Activated naive CD4-positive, alpha-beta T cell treated with anti-CD3 and anti-CD28 coated beads, Interleukin-2, amount 50 U/mL, for 16 hours (primary cell): ENCODE measurements at places on chromosomes 3 and 15.
A peak's percentile ranks its signal among the peaks of the same experiment; 100 is the strongest.

GRCh38 chr15:57460208-57460816, 84.0 kb downstream of the CGNL1 start:
- DNase-seq, result no peak

DNA sequence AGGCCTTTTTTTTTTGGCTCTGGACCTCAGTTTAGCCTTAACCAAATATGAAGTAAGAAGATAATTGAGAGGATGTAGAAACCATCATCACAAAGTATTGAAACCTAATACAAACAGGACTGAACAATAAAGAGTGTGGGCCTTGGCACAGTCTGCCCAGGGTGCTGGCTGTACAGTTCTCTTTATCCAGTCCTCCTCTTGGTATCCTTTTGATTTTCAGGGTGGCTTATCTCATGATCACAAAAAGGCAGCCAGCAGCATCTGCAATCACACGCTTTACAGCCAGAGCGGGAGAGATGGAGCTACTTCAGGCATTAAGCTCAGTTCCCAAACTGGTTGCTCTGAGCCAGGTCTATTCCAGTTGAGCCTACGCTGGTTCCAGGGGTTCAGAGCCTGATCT, 239.7 kb downstream of the RPLP1 start:
- no peak for DNase-seq

DNA sequence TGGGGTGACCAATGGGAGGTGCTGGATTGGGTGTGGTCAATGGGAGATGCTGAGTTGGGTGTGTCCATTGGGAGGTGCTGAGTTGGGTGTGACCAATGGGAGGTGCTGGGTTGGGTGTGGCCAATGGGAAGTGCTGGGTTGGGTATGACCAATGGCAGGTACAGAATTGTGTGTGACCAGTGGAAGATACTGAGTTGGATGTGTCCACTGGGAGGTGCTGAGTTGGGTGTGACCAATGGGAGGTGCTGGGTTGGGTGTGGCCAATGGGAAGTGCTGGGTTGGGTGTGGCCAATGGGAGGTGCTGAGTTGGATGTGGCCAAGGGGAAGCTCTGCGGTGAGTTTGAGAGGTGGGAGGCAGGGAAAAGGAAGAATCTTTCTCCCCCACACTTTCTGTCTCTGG, 250.0 kb upstream of the PROK2 start:
- no peak for DNase-seq

- no peak for DNase-seq
Measured at GRCh38 chr15:34809186-34809585, 13.8 kb upstream of the ACTC1 start.

GRCh38 chr3:183178833-183179549, 16.5 kb upstream of the LAMP3 start:
- DNase-seq, result peak; percentile 48

DNA sequence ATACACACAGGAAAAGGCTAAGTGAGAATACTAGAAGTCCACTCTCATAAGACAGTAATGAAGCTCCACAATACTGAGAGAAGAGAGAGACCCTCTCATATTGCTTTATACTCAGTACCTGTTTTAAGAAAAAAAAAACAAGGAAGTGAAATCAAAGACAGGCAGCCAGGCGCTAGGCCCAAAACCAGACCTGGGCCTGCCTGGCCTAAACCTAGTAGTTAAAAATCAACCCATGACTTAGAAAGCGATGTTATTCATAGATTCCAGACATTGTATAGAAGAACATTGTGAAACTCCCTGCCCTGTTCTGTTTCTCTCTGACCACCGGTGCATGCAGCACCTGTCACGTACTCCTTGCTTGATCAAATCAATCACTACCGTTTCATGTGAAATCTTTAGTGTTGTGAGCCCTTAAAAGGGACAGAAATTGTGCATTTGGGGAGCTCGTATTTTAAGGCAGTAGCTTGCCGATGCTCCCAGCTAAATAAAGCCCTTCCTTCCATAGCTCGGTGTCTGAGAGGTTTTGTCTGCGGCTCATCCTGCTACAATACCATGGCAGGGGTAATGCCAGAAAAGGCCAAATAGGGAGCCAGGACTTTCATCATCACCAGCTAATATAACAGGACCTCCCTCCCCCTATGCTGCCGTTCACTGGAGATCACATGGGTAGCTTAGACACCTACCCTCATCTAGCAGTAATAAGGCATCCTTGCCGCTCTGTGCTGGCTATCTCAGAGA, 1294.1 kb downstream of the NSUN3 start:
- DNase-seq, result no peak

GRCh38 chr3:123883701-123884202, 380 bp downstream of the MYLK start:
- DNase-seq, result no peak

GRCh38 chr15:85800478-85801123, 5.9 kb upstream of the KLHL25 start:
- DNase-seq, result no peak

DNA sequence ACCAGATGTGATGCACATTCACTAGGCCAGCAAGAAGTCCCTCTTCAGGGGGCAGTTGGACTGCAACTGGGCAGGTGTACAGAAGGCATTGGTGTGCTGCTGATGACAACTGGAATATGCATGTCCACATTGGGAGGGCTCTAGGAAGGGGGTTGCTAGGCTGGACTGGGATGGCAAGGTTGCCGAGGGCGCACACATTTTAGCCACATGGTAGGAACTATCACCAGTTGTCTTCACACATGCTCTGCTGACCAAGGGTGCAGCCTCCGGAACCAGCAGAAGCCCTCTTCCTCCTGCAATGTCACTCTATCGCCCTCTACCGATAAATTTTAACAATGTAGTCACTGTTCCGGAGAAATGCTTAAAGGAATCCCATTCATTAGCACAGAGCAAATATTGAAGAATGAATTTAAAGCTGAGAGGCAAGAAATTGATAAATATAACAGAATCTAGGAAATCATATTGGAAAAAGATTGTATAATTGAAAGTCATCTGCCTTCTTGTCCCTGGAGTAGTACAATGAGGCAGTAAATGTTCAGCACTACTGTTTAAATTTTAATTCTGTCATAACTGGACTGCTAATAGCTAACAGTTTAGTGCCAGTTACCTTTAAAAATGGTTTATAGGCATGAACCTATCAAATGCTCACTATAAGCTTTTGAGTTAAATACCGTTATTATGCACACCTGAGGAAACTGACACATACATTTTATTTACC, 22.6 kb upstream of the LYSMD4 start:
- DNase-seq, result peak; percentile 25

DNA sequence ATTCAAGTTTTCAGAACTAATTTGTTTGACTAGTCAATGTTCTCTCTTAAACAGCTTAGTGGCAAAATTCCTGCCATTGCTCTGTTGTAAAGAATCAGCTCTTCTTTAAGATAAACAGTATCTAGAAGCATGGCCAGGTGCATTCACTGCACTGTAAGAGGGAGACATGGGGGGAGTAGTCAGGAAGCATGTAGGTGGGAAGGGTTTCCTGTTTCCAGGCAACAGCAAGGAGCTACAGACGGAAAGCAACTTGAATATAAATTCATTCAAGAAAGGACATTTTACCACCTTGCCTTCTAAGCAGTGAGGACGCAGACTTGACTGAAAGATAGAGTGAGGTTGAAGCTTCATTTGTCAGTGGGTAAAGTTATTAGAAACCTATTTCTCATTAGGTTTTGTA, 55.3 kb downstream of the BBX start:
- no peak for DNase-seq

GRCh38 chr3:74546426-74546825, 68.0 kb downstream of the CNTN3 start:
- no peak for DNase-seq

DNA sequence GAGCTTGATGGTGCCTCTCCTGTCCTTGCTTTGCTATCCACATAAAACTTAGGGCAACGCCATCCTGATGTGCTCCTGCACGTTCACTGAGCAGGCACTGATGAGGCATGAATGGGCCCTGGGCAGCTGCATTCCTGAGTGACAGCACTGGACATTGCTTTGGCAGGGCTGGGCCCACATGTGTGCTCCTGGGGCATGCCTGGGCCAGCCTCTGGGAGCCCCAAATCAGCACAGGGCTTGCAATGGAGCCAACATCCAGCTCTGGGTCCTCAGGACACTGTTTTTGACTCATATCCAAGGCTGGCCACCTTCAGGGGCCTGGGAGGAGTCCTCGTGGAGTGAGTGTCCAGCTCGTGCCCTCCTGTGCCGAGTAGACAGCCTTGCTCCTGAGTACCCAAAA, 5.9 kb upstream of the TKT start:
- DNase-seq, result no peak

DNA sequence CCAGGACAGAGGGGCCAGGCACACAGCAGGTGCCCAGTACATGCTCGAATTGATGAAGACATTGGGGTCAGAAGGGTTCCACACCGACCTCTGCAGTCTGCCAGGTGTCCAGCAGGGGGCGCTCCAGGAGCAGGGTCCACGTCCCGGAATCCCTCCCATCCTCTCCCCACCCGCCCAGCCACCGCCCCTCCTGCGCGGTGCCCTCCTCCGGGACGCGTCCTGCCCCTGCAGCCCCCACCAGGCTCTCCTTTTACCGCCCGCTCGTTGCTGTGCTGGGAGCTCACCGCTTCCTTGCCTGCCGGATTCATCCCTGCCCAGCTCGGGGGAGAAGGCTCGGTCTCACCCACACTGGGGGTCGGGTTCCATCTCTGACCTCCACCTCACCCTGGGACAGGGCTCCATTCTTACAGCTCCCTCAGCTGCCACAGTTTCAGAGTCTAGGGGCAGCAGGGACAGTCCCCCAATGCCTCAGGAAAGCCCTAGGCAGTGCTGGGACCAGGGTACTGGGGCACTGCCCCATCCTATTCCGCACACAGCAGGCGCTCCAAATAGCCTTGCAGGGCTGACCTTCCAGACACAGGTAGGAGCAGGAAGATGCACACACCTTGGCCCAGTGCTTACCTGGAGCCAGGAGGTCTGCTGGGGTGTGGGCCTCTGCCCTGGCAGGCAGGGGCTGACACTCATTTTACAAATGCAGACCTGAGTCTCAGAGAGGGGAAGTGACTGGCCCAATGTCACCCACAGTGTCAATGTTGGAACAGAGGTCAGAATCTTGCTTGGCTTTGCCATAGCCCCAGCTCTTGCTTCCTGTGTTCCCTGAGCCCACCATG, 31.0 kb downstream of the GRIP2 start:
- DNase-seq, result peak; percentile 71

GRCh38 chr3:127448161-127448561, 142.4 kb downstream of the TPRA1 start:
- DNase-seq, result no peak

DNA sequence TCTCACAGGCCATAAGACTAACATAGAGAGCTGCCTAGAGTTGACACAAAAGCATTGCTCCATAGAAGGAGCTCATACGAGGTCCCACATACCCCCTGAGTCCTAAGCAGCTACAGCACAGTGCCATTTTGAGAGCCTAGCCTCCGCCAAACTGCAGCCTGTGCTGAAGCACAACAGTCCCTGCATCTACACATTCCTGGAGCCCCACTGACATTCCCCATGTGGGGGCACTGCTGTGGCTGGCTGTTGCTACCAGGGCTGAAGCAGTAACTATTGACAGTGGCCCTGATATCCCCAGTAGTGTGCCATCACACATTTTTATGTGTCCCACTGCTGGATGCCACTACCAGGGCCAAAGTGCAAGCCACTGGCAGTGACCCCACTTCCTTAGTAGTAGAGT, 80.3 kb downstream of the CERS3 start:
- DNase-seq, result no peak

DNA sequence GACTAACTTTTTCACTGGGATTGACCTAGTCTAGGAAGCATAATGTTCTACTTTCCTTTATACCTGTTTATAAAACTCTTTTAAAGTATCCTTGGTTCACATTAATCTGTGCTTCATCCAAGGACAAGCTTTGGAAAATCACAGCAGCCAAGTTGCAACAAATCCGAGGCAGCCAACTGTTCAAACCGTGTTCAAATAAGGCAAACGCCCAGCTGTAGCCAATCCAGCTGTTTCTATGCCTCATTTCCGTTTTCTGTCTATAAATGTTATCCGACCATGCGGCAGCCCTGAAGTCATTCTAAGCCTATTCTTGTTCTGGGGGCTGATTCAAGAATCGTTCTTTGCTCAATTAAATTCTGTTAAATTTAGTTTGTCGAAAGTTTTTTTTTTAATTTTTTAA, 78.3 kb downstream of the FMN1 start:
- DNase-seq, result no peak

DNA sequence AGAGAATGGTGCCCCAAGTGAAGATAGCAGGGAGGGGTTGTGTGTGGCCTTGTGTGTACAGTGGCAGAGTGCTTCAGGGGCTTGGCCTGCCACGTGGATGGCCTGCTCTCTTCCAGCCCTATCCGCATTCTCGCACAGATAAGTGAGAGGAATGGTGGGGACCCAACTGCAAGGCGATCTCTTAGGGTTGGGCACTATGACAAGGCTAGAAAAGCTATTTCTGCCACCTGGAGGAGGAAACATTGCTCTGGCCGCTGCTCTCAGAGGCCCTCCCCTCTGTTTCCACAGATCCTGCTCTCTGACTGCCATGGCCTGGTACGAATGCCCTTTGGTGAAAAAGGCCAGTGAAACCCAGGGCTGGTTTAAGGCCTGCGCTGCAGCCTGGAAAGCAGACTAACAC, 20.6 kb downstream of the EEFSEC start:
- no peak for DNase-seq

DNA sequence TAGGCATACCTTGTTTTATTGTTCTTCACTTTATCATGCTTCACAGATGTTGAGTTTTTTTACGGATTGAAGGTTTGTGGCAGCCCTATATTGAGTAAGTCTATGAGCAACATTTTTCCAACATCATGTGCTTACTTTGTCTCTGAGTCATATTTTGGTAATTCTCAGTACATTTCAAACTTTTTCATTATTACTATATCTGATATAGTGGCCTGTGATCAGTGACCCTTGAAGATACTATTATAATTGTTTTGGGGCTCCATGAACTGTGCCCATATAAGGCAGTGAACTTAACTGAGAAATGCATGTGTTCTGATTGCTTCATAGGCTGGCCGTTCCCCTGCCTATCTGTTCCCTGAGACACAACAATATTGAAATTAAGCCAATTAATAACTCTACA, 42.8 kb upstream of the NSMCE3 start:
- no peak for DNase-seq

DNA sequence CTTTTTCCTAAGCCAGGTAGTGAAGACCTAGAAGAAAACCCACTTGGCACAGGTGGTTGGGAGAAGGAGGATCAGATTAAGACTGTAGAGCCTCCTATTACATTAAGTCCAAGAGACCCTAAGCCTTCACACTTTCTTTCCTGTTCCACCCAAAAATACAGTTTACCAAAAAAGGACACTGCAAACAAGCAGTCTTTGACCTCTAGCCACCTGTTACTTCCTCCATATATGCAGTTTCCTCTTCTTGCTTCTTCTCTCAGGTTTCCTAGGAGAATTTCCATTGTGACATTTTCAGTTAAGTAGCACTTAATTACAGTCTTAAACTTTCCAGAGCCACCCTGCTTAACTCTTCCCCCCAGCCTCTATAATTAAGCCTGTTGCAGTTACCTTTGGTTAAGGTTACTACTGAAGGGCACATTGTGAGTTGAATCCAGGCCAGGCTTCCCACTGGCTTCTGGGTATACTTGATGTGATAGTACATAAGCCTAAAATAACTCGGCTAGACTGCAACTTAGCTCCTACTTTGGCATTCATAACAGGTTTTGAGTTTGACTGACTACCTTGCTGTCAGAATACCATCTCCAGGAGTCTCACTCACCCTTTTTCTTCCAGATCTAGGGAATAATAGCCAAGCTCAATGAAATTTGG, 114.2 kb upstream of the UMPS start:
- DNase-seq, result no peak
